ENCODE measurements at places on chromosomes 13 and 19. TPM values are rescaled to one million over a fixed set of nuclear protein-coding genes. Genes with fewer than 3 reads are reported as not detected.

The FCGBP gene
- not detected for total RNA-seq

The SULT2A1 gene
- not detected for total RNA-seq

DNA sequence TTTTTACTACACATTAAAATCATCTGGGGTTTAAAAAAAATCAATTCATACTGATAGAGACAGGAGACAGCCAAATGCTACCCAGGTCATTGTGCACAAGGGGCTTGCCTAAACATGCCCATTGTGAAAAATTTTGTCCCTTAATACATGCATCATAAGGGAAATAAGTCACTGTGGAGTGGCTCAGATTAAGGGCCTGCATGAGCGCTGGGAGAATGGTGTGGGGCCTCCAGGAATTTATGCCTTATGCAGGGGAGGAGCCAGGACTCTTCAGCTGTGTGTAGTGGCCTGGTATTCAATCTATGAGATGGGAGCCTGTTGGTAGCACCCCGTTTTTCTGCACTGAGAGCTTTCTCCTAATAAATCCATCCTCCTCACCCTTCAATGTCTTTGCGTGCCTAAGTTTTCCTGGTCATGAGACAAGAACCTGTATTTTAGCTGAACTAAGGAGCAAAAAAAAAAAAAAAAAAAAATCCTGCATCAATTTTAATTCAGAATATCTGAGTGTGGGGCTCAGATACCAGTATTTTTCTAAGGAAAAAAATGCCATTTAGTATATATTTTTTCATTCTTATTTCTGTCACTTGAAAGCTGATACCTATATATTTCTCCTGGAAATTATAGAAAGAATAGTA, 997.6 kb upstream of the ATXN8OS start:
- H3K27ac ChIP-seq = no peak overlapping the region
- no peak for DNase-seq
- H3K27me3 ChIP-seq = no peaks in the 10 kb centered on the region
- no peaks in the 10 kb centered on the region for H3K36me3 ChIP-seq
- no peak overlapping the region for H3K4me3 ChIP-seq
- no peaks in the 10 kb centered on the region for H3K4me1 ChIP-seq

- H3K36me3 ChIP-seq = 0 out of 2 replicates have a peak, but pooled peaks cover 5% of the 10 kb centered on the region
- H3K4me1 ChIP-seq = peaks cover 10% of the 10 kb centered on the region
- H3K4me3 ChIP-seq = no peak overlapping the region
- peak; percentile 15 for DNase-seq
- H3K27ac ChIP-seq = no peak overlapping the region
Observed at GRCh38 chr13:59890054-59890453, 273.7 kb downstream of the DIAPH3 start.

GRCh38 chr13:34611671-34612070, 330.4 kb upstream of the NBEA start:
- no peak overlapping the region for H3K27ac ChIP-seq
- H3K27me3 ChIP-seq = no peaks in the 10 kb centered on the region
- H3K36me3 ChIP-seq = no peaks in the 10 kb centered on the region
- no peaks in the 10 kb centered on the region for H3K4me1 ChIP-seq
- DNase-seq = no peak

DNA sequence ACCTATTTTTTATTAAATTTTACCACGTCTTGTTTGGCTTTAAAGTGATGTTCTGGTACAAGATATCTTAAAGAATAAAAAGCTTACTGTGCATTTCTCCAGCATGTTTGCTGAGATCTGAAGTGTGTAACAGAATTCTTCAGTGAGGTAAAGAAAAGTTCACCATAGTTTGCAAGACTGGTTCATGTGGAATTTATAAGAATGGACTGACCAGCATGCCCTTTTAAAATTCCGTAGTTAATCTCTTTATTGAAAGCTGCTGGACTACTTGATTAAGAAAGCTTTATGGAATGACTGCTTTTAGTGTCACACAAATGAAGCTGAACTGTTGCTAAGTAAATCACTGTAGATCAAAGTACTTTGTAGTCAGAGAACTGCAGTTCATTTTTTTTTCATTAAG, 119.2 kb downstream of the GPC6 start:
- H3K36me3 ChIP-seq = no peaks in the 10 kb centered on the region
- peaks cover 11% of the 10 kb centered on the region for H3K4me1 ChIP-seq
- H3K27me3 ChIP-seq = no peaks in the 10 kb centered on the region
- DNase-seq = peak; percentile 12

GRCh38 chr19:5526691-5527090, 41.1 kb downstream of the TINCR start:
- H3K4me3 ChIP-seq = no peak overlapping the region
- no peak for DNase-seq
- peaks cover 6% of the 10 kb centered on the region for H3K27me3 ChIP-seq
- H3K36me3 ChIP-seq = no peaks in the 10 kb centered on the region

- peaks cover 28% of the 10 kb centered on the region for H3K36me3 ChIP-seq
- DNase-seq = no peak
- peak overlapping the region; percentile 88 for H3K4me3 ChIP-seq
- no peak overlapping the region for H3K27ac ChIP-seq
- H3K4me1 ChIP-seq = peaks cover 14% of the 10 kb centered on the region
- no peaks in the 10 kb centered on the region for H3K27me3 ChIP-seq
Observed at GRCh38 chr19:57748029-57748428, 1.4 kb downstream of the ZNF776 start.

DNA sequence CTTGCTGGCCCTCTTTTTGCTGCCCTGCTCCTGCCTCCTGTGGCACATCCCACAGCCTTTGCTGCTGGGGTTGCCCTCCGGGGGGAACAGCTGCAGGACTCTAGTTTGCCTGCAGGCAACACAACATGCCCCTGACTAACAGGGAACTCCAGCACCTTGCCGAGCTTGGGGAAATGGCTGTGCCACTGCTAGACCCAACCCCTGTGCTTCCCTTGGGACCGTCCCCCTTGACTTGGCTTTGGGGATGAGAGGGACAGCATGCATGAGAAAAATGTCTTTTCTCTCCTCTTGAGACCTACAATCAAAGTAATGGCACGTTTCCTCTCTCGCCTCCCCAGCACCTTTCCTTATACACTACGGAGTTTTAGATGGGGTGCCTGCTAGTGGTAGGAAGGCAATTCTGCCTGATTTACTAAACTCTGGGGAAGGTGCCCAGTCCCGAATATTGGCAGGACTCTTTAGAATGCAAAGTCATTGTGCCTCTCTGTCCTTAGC, 12.4 kb upstream of the VWA8 start:
- no peak overlapping the region for H3K27ac ChIP-seq
- no peaks in the 10 kb centered on the region for H3K36me3 ChIP-seq
- H3K27me3 ChIP-seq = no peaks in the 10 kb centered on the region
- peak; percentile 5 for DNase-seq
- H3K4me1 ChIP-seq = no peaks in the 10 kb centered on the region

DNA sequence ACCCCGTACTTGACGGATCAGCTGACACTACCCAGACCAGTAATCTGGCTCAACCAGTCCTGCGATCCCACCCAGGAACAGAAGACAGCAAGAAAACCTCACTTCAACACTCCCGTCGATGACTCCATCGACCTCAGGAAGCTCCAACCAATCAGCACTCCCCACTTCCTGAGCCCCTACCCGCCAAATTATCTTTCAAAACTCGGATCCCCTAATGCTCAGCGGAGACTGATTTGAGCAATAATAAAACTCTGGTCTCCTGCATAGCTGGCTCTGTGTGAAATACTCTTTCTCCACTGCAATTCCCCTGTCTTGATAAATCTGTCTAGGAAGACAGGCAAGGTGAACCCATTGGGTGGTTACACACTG, 1.2 kb downstream of the LSM4 start:
- DNase-seq = peak; percentile 55
- peak overlapping the region; percentile 81 for H3K4me3 ChIP-seq
- H3K27ac ChIP-seq = peak overlapping the region; percentile 72
- H3K4me1 ChIP-seq = peaks cover 20% of the 10 kb centered on the region
- H3K27me3 ChIP-seq = no peaks in the 10 kb centered on the region

Measured in GM23248 (cell line).